Amniotic epithelial cell (primary cell): ENCODE measurements at places on chromosomes 12 and 14.
A peak's percentile ranks its signal among the peaks of the same experiment; 100 is the strongest.

DNA sequence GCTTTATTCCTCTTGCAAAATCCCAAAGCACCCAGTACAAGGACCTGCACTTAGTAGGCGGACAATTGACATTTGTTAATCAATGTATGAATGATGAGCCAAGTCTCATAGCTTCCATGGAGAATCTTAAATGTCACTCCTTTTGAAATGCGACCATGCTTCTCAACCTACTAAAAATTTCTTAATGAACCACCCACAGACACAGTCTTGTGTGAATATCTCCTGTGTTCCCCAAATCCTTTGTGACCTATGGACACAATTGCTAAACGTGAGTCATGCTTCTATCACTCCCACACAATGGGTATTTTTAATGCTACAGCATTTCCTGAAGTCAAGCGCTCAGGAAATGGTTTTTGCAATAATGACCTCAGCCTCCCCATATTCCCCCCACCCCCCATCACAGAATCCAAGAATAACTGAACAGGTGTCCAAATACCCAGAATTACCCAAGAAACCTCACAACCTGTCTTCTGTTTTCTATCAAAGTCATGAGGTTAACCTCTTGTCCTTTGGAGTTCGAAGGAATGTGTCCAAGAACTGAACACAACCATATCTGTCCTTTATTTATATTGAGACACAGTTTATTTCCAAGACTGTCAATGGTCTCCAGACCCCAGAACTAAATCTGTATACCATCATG, 163.6 kb upstream of the PLEKHG7 start:
- DNase-seq, result peak; percentile 83

GRCh38 chr14:95195031-95195430, 37.7 kb upstream of the DICER1 start:
- DNase-seq, result no peak

DNA sequence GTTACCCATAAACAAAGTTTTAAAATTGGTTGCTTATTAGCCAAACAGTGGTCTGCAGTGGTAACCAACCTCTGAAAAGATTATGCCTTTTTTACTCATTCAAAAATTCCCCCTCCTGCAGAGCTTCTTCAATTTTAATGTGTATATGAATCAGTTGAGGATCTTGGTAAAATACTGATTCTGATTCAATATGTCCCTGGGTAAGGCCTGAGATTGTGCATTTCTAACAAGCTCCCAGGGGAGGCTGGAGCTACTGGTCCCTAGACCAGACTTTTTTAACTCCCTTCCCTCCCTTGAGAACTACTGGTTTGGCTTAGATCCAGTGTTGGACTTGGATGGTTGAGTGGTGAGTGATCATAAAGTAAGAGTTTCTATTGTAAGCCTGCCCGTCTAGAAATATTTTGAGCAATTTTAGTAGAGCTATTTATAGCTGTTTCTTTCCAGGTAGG, 90.2 kb downstream of the FUT8 start:
- DNase-seq, result peak; percentile 75

- no peak for DNase-seq
Measured at GRCh38 chr14:67763158-67763822, 53.1 kb downstream of the ZFYVE26 start.

DNA sequence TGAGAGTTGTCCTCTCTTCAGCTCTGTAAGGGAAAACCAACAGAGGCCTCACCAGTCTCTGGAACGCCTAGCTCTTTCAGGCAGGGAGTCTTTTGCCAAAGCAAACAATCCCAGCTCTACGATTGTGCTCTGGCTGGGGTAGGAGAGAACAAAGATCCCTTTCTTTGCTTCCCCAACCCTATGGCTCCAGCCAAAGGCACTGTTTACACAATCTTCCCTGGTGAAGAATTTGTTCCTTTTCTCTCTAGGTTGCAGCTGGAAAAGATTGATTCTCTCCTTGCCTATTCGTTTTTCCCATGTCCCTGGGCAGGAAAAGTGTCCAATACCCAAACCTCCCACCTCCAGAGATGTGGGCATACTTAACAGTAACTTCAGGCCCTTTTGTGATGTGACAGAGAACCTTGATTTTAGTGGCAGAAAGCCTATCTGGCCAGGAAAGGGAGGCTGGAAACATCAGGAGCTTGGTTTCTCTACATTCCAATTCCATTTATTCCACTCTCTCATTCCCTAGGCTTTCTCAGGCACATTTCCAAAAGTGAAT, 16.8 kb downstream of the ATP5MC2 start:
- DNase-seq, result peak; percentile 29

- DNase-seq, result no peak
Measured at GRCh38 chr12:62304560-62304959, 44.4 kb downstream of the USP15 start.

DNA sequence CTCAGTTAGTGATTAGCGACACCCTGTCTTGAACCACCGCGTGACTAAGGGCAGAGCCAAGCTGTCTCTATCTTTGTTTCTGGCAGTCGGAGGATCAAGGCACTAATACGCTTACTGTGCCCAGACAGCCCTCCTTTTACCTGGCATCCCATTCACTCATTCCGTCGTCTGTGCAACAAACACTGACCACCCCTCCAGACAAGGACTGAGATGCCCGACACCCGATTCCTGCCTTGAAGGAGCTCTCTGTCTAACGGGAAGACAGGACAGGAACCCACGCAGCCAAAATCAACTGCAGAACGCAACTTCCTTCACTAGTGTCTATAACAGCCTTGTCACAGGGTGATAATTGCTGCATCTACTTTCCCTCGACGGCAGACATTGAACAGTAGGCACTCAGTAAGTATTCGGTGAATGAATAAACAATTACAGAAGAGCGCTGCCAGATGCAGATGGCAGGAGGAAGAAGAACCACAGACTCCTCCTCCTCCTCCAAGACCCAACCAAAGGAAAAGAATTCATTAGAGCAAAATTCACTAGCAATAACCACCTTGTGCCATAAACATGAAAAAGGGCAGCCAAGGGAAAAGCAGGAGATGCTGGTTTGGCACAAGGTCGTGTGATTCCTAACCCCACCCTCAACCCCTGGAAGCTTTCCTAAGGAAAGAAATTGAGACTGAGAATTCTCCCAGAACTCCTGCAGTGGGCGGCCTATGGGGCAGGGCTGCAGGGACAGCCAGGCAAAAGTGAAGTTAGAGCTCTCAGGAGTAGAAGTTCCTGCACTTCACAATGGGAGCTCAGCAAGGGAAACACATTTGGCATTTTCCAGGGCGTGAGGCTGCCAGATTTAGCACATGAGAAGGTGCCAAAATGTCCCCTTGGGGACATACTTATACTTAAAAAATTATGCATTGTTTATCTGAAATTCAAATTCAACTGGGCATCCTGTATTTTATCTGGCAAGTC, 186.6 kb upstream of the DIO3 start:
- DNase-seq, result no peak

DNA sequence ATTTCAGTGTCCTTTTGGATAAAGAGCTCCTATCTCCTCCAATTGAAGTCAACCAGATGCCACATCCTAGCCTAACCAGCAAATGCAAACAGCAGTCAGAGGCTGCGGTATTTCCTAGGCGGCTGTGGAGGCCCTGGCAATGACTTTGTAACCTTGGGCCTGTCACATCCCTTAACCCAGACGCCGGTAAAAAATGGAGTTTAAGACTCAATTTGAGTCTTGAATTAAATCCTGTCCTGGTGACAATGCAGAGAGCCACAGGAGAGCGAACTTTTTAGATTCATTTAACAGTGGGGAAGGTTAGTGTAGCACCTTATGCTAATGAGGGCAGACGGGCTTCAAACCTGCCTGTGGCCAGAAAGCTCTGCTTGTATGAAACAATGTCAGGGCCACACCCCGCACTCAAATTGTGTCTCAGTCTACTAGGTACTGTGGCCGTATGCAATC, 1.3 kb downstream of the C12orf75 start:
- no peak for DNase-seq

DNA sequence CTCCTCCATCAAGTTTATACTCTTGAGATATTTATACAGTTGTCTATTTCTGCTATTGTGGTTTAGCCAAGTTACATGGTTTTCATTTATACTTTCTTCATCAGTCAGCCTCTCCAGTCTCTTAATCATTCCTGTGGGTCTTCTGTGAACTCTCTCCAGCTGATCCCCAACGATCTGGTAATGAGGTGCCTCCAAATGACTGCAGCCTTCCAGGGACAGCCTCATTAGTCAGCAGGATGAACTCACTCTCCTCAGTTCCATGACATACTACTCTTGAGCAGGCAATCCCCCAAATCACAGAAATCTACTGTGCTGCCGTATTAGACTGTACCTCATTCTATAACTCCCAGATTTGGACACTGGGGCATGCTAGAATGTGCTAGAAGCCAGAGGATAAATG, 15.3 kb downstream of the AREL1 start:
- peak; percentile 78 for DNase-seq

GRCh38 chr14:68357777-68358176, 435.1 kb downstream of the ZFP36L1 start:
- no peak for DNase-seq
